ENCODE measurements at places on chromosomes 5 and 9. TPM values are rescaled to one million over a fixed set of nuclear protein-coding genes. Genes with fewer than 3 reads are reported as not detected.

NR2F1-AS1 gene
- 16.0 TPM for polyA plus RNA-seq

AJM1 gene
- polyA plus RNA-seq, result 2.5 TPM

INSL4 gene
- polyA plus RNA-seq, result not detected

ZNF483 gene
- polyA plus RNA-seq, result 0.43 TPM

STK32A gene
- polyA plus RNA-seq, result 7.8 TPM

PPP1R26 gene
- polyA plus RNA-seq, result 10.2 TPM

CAMK2A gene
- polyA plus RNA-seq, result 0.90 TPM

DOCK2 gene
- polyA plus RNA-seq, result 1.0 TPM

GRCh38 chr5:119322948-119323537 lies 32.8 kb upstream of the TNFAIP8 start:
- DNase-seq, result no peak

DNA sequence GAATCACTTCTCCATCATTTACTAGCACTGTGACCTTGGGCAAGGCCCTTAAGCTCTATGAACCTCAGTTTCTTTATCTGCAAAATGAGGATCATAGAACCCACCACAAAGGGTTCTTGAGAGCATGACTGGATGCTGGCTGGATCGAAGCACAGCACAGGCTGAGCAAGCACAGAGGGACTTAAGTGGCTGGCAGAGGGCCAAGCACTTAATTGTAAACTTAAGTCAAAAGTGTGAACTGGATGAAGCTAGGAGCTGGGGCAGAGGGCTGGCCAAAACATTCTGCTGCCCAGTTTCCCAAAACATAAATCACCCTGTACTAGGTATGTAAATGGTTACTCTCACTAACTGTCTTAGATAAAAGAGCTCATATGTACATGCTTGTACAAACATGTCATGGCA lies 112.3 kb upstream of the WWC1 start:
- peak; percentile 55 for DNase-seq

DNA sequence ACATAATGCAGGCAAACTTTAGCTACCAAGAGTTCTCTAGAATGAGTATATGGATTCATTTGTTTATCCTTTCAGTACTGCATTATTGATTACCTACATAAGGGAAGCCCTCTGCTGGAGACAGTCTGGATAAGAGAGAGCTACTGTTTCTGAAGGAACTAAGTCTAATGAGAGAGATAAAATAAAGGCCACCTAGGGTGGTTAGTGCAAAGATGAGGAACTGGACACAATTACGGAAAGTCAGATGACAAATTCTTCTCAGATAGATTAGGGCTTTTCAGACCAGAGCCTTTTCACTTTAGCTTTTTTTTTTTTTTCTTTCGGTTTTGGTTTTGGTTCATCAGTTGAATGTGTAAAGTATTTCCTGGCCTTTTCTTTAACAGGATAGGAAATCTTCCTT lies 31.3 kb downstream of the ISOC1 start:
- DNase-seq, result no peak

DNA sequence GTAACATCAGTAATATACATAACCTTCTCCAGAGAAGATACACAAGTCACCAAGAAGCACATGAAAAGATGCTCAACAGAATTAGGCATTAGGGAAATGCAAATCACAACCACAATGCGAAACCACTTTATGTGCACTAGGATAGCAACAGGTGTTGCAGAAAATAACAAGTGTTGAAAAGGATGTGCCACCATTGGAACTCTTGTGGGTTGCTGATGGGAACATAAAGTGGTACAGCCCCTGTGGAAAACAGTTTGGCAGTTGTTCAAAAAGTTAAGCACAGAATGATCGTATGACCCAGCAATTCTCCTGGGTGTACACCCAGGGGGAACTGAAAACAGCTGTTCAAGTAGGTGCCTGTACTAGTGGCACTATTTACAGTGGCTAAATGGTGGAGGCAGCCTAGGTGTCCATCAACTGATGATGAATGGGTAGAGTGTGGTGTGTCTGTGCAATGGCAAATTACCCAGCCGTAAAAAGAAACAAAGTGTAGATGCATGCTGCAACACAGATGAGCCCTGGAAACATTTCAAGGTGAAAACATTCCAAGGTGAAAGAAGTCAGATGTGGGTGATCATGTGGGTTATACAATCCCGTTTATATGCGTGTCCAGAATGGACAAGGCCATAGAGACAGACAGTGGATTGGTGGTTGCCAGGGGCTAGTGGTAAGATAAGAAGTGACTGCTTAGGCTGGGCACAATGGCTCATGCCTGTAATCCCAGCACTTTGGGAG lies 27.2 kb downstream of the CCDC69 start:
- no peak for DNase-seq

DNA sequence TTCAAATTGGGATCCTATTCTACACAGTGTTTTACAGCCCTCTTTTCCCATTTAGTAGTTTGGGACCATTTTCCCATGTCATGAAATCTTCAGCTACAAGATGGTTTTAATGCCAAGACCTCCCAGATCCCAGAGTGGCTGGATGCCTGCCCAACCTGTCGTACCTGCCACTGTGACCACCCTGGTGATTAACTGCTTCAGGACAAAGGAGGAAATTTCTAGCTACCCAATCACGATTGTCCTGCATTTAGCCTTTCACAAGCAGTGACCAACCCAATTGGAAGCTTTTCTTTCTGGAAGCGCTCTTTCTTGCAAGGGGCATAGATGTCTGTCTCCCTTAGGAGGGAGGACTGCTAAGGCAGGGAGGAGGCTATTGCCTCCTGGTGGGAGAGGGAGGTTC lies 13.8 kb downstream of the IL9 start:
- no peak for DNase-seq

- DNase-seq, result no peak
Measured at GRCh38 chr9:79988126-79988525, 416.4 kb downstream of the TLE4 start.

DNA sequence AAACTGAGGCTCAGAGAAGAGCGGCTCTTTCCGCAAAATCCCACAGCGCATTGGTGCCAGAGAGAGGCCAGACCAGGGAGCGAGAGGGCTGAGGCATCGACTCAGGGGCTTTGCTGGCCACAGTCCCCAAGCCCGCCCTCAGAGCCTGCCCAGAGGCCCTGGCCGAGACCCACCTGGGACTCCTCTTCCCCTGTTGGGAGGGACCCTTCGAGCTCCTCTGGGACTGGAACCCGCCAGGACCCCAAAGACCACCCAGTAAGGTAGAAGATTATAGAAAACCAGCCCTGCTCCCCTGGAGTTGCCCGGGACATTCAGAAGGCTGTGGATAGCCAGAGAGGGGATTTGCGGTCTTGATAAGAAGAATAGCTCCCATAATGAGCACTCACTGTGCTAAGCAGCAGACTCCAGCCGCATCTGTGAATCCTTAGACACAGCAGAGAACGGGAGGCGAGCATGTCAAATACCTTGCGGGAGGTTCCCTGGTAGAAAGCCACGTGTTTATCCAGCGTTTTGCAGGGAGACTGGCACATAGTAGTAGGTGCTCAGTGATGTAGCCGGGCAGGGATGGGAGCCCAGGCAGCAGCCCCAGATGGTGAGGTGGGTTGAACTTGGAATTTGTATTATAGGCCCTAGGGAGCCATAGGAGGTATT lies 651 bp upstream of the AK1 start:
- DNase-seq, result peak; percentile 60

DNA sequence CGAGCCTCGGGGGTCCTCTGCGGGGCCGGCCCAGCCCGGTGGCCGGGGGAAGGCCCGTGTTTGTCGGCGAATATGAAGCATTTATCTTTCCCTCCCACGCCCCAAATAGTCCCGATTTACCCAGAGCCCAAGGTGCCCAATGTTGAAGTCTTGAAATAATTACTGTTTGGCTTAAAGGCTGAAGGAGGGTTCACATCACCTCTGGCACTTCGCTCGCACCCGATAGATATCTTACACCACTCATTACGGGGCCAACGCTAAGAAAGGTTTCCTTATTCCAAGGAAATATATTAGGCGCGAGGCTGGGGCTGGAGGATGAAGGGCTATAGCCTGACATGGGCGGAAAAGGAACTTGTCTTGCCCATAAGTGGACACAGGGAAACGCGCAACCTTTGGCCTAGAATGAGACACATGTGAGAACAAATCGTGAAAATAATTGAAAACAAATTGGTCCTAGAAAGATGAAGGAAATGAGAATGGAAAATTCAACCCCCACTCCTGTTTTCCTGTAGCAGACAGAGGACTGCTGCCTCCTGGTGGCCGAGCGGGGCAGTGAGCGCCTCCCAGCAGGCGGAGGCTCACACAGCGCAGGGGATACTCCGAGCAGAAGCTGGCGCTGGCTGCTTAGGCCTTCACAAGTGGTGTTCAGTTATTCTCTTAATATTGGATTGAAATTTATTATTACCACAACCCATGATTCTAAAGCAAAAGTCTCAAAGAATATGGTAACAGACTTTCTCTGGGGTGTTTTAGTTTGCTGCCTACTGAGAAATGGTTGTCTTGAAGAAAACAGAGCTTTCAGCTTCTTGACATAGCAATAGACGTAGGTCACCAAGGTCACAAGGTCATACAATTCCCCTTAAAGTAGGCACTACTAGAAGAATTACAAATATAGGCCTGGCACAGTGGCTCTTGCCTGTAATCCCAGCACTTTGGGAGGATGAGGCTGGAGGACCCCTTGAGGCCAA lies 7.9 kb downstream of the CCL21 start:
- peak; percentile 89 for DNase-seq

DNA sequence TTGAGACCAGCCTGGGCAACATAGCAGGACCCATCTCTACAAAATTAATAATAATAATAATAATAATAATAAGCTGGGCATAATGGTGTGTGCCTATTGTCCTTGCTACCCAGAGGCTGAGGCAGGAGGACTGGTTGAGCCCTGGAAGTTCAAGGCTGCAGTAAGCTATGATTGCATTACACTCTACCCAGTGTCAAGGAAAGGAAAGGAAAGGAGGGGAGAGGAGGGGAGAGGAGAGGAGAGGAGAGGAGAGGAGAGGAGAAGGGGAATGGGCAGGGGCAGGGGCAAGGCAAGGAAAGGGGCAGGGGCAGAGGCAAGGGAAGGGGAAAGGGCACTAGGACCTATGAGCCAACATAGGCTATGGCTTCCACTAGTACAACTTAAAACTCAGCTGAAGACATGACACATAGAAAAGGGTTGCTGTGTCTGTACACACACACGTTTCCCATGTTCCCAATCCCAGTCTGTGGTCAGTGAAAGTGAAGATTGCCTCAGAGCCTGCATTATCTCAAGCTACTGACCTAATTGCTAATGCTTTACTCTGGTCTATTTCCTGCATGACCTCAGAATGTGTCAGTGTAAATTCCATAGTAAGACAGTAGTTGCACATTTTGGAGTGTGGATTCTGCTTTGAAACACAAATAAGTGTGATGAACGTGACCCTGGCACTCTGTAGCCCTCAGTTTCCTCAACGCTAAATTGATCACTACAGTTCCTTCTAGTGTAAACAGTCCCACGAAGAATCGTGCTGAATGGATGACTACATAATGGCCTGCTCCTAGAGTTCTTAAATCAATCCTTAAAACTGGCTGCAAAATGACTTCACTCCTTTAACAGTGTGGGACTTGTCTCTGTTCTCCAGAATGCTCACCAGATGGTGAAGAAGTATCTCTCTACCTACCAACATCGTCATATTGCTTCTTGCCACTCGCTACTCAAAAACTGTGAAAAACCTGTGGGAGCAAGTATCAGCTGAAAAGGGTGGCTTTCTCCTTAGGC lies 497.0 kb downstream of the RAB3C start:
- no peak for DNase-seq

DNA sequence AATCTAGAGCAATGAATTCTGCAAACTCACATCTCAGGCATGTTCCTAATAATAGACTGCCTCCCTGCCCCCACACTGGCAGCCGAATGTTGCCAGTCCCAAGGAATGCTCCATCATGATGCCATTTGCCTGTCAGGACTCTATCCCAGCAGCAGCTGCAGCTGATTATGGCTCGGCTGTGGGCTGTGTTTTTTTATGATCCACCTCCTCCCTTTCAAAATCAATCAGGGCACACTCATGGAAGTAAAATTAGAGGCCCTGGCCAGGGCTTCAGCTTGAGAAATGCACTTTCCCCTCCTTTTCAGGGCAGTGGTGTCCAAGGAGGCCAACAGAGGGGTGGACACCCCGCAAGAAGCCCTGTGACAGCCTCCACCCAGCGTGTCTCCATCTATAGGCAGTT lies 176.7 kb upstream of the S1PR3 start:
- DNase-seq, result no peak

DNA sequence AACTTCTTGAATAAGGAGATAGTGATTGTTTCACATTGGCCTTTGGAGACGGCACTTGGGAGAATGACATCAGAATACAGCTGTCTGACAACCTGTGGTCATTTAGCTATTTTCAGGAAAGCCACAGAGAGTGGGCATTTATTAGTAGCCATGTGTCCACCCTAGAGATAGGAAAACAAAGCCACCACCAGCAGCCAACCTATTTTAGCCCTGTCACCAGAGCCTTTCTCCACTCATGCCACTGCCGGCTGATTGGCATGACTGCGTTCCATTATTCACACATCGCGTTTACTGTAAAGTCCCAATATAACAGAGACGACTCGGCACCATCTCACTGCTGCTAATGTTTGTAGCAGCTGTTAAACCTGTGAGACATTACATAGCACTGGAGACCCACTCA lies 330.1 kb downstream of the NDUFS4 start:
- DNase-seq, result no peak

DNA sequence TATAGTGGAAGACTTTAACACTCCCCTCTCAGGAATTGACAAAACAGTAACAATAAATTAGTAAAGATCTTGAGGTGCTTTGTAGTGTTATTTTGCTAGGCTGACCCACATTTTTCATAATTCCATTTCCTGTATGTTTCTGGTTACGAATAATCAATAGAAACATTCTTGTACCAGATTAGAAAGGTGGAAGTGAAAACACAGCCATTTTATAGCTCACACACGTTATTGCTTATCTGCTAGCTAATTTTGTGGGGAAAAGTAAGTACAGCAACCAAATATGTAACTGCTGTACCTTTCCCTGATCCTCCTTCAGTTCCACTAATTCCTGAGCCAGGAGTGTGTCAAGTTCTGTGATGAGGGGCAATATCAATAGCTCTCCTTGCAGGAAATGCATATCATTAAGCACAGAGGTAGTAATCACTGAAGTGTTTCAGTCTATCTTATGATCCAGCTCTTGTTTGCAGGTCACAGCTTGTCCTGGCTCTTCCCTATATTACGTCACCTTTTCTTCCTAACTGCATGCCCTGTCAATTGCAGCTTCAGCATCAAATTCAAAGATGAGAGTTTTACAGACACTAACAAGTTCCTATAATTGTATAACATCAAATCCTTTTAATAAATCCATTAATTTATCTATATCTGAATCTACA lies 59.4 kb downstream of the MINAR2 start:
- DNase-seq, result no peak

DNA sequence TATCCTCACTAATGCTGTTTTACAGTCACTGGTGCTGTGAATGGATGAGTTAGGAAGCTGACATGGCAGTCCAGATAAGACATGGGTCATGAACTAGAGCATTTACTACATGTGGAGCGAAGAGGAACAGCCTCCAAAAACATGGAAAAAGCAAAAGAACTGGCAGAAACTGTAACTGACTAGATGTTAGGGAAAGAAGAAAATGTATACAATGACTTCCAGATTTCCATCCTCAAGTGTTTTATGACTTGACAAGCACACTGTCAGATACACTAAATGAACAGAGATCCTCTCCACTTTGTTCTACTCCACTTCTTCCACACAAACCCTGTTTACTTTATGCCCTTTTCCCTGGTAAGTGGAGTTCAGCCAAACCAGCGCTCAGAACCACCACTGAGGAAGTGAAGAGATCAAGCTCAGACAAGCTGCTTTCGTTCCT lies 11.5 kb downstream of the HMGCS1 start:
- no peak for DNase-seq

All from kidney (tissue), 22 donors.